Effector memory CD8-positive, alpha-beta T cell (primary cell): ENCODE measurements at places on chromosomes 3 and 15.

- DNase-seq, result peak; percentile 46
Observed at GRCh38 chr15:85692873-85693272, 101.9 kb downstream of the KLHL25 start.

- DNase-seq, result no peak
Observed at GRCh38 chr3:136070953-136071949, 105.7 kb downstream of the PPP2R3A start.

- DNase-seq, result no peak
Observed at GRCh38 chr3:23566499-23566898, 239.3 kb upstream of the UBE2E1 start.

DNA sequence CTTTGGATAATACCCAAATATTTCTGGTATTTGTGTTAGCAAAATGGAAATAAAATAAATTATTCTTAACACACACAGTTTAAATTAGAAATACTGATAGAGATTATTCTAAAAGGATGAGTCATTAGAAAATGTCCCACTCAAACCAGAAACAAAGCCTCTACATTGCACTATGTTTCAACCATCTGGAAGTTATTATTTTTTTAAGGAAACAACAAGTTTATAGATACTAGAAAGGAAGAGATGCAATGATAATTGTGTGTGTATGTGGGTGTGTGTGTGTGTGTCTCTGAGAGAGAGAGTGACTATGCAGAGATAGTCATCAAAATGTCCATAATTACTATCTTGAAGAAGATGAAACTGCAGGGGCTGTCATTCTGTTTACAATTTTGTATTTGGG is 1340.5 kb downstream of the ROBO1 start:
- no peak for DNase-seq

DNA sequence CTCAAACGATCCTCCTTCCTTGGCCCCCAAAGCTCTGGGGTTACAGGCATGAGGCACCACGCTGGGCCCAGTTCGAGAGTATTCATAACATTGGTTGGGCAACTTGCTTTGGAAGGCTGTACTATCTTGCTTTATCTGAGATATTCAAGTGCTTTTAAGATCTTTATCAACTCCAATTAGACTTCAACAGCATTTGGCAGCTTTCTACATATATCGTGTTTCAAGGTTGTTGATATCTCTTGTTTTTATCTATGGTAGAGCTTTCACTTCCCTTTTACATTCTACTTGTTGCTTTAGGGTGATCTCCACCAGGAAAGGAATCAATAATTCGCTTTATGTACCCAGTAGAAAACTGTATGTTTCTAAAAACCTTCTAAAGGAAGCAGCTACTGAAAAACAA is 395.3 kb downstream of the IL5RA start:
- DNase-seq, result no peak

GRCh38 chr15:91357011-91357410 is 257.0 kb downstream of the SV2B start:
- DNase-seq, result no peak

DNA sequence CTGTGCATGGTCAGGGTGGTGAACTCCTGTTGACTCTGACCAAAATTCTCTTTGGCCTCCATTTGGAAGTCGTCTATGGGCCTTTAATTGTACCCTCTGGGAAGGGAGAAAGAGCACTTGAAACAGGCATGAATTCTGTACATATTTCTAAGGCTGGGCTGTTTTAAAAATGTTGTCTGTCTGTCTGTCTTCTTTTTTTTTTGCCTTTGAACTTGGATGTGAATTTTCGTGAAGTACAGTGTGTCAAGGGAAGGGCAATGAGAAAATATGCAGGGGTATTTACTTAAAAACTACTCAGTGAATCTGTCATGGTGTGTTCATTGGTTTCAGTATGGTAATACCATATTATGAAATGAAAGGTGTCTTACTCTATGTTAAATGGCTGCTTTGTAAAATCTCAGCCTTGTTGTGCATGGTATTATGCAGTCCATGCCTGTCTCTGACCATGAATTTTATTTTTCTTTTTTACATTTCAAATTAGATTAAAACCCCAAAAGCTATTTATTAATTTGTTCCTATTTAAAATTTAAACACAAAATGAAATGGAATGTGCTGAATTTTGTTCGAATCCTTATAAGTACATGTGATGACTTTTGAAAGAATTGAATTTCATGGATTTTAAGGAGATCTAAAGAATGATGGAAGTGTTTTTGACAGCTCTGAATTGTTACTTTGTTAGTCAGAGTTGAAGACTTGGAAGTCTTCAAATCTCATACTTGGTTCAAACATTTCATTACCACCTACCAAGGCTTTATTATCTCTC is 51.1 kb downstream of the RARB start:
- DNase-seq, result no peak

GRCh38 chr3:41050144-41050543 is 149.2 kb upstream of the CTNNB1 start:
- no peak for DNase-seq

- no peak for DNase-seq
Observed at GRCh38 chr3:46660543-46661523, 32.6 kb downstream of the ALS2CL start.

DNA sequence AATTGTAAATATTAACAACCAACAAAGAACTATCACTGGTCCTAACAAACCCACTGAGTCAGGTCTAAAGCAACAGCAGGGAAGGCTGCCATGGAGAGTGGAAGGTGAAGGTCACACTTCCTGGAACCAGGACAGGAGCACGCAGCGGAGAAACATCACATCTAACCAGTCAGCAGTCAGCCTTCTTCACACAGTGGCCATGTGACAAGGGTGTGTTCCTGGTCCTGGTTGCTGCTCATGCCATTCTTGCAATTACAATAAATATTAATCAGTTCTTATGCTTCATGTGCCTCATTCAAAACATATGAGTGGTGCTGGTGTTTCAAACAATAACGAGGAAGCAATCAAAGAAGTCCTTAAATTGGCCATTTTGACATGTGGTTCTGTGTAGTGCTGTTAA is 162.8 kb downstream of the ARRDC4 start:
- DNase-seq, result no peak

GRCh38 chr3:3633761-3634160 is 165.5 kb upstream of the LRRN1 start:
- DNase-seq, result no peak

GRCh38 chr15:38878026-38878425 is 313.4 kb upstream of the RASGRP1 start:
- DNase-seq, result no peak

GRCh38 chr3:140052771-140053702 is 118.1 kb downstream of the CLSTN2 start:
- DNase-seq, result no peak

GRCh38 chr3:195060531-195061291 is 210.2 kb downstream of the XXYLT1 start:
- DNase-seq, result no peak

GRCh38 chr3:65371053-65371452 is 667.7 kb downstream of the MAGI1 start:
- no peak for DNase-seq

DNA sequence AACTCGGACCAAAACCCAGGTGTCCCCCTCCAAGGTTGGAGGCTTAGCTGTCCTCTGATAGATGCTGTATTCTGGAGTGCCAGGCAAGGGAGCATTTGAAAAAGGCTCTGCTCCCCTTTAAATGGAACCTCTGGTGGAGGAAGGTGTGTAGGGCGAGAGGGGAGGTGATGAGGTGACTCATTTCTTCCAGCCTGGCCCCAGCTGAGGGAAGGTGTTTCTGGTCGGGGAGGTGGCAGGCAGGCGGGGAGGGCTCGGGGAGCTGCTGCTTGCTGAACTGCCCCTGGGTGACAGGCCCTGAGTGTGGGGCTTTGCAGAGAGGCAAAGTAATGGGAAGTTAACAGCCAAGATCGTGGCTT is 18.8 kb downstream of the PSTPIP1 start:
- DNase-seq, result peak; percentile 82

GRCh38 chr3:181892848-181893247 is 181.1 kb downstream of the SOX2 start:
- no peak for DNase-seq

- DNase-seq, result no peak
Observed at GRCh38 chr3:146832857-146833458, 227.8 kb upstream of the PLSCR5 start.

DNA sequence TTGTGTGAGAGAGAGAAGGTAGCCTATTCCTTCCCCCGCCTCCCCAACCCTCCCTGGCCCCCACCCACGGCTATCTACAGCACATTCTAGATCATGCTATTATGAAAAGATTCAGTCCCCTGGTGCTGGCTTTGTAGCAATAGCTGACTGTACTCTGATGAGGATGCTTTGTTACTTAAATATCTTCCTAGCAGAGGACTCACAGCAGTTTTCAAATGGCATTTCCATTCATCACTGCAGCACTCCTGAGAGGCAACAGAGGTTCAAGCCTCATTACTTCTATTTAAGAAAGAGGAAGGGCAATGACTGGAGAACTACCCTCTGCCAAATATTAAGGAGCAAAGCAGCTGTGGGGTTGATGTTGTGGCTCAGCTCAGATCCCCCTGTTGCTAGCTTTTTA is 61.0 kb downstream of the LRRN1 start:
- no peak for DNase-seq

DNA sequence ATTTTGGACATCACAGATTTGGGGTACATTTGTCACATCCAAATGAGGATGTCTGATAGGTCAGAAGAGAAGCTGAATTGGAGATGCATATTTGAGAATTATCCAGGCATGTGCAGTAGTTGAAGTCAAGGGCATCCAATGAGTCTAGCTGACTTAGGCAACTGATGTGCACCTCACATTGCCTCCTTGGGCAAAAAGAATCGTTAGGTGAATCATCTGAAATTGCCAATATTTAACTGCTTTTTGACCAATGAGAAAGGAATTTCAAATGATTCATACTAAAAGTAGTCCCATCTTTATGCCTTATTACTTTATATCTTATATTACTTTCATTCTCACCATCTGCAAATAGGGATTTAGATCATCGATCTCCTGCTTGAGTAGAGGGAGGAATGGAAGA is 117.7 kb downstream of the CD47 start:
- DNase-seq, result no peak

- DNase-seq, result no peak
Observed at GRCh38 chr3:187921391-187922074, 176.3 kb upstream of the BCL6 start.

- no peak for DNase-seq
Observed at GRCh38 chr15:57785959-57786358, 79.4 kb downstream of the POLR2M start.

DNA sequence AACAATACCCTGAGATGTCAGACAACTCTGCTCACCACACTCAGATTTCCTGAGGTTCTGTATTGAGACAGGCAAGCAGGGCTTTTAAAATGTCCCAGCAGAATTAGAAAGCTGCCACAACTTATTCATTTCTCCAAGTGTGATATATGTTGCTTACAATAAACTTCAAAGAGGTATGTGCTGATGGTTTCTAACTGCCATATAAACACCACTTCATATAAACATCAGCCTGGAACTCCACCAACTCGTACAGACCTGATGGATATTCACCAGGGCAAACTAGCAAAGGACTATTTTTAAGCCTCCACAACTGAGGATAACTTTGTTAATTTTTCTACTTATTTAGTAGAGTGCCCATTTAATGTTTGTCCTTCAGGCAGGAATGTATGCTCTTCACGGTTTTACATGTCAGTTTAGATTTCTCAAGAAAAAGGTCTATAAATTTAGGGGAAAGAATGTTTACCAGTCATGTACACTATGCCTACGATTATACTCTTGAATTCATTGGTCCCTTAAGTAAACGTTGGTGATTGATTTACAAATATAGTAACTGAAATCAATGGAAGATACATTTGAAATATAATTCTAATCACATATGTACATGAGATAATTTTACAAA is 109.6 kb upstream of the ABI3BP start:
- DNase-seq, result no peak
